Keratinocyte (primary cell): ENCODE measurements at places on chromosomes 5 and 9. TPM values are rescaled to one million over a fixed set of nuclear protein-coding genes. Genes with fewer than 3 reads are reported as not detected.

DNA sequence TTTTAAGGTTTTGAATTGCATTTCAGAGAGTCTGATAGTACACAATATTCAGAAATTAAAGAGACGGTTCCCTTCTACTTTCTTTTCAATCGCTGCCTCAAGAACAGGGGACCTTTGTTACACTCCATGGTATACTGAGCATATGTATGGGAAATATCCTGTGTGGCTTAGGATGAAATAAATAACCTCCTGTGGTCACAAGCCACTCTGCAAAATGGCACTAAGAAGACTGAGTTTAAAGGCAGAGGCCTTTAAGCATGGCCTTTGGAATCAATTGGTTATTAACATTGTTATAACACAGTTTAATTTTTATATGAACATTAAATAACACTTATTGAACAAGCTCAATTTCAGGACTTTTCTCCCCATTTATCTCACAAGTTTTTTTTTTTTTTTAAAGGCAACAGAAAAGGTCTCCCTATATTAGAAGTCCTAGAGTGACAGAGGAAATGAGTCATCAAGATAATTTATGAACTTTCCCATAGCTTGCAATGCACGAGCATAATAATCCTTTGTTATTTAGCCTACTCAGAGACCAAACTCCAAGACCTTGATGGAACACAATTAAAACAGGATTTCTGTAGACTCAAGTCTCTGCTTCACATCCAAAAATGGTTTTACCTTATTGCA is 341.9 kb downstream of the TMEM167A start:
- no peak for DNase-seq

FST gene
- polyA plus RNA-seq: 139 to 557 TPM (median 276 TPM) in 3 replicates

DNA sequence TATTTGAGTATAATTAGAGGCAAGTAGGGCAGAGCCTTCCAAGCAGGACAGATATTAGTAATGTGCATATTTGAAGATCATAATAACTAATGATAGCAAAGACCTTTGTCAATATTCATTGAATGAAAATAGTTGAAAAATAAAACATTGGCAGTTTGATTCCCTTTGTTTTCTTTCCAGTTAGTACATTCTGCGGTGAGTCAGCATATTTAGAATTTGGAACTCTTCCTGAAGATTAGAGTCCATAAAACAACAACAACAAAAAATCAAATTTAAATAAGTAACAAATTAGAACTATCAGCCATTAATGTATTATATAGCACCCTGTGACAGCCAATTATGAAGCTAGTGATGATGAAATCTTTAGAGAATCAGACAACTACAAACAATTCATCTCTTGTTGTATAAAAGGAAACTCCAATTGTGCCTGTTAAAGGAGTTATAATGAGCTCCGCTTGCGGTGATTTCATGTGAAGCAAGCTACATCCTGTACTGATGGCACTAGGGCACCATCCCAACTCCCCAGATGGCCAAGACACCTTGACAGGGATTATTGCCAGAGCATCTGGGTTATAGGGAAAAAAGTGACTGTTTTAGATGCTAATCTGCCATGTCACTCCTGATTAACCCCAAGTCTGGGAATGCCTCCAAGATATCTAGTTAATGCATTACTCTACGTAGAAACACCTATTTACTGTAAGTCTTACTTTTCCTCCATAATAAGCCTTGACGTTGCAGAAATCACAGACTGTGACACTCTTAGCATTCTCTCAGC is 6.8 kb downstream of the IFNA8 start:
- no peak for DNase-seq

DNA sequence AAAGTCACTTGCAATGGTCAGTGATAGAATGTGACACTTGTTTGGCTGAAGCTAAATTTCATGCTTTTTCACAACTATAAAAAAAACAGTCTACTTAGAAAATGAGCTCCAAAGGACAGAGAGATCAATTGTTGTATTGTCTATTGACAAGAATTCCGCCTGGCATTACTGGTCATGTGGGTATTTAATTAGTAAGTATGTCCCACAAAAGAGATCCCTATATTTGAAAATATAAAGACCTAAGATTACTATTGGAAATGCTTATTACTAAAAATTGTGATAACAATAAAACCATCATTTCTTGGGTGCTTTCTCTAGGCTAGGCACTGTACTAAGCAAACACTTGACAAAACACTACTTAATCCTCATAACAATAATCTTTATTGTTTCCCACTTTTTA is 745.2 kb upstream of the C9orf72 start:
- no peak for DNase-seq

CDKN2B-AS1 gene
- 0.61 to 1.4 TPM (median 1.1 TPM) in 3 replicates for polyA plus RNA-seq

DNA sequence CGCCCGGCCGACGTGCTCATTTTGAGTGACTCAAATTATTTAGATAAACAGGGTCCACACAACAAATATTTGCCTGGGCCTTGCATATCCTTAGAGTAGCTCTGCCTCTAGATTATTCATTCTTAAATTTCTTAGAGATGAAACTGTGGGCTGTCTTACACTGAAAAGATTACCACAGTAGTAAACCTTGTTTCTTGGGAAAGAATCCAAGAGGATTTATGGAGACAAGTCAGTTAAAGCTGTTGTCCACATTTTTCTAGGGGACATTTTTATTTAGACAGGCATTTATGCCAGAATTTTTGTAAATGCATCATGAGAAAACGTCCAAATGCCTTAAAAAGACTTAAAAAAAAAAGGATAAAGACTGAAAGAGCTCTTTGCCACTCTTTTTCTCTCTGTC is 32.6 kb upstream of the RANBP3L start:
- no peak for DNase-seq

- no peak for DNase-seq
Observed at GRCh38 chr5:61811052-61811451, 479.0 kb downstream of the ZSWIM6 start.

PCDHA10 gene
- polyA plus RNA-seq: 0.03 to 0.06 TPM (median 0.05 TPM) in 3 replicates

SURF6 gene
- polyA plus RNA-seq: 11.8 to 13.0 TPM (median 12.4 TPM) in 3 replicates

- DNase-seq: no peak
Observed at GRCh38 chr5:33438996-33439395, 1.8 kb upstream of the TARS1 start.

DNA sequence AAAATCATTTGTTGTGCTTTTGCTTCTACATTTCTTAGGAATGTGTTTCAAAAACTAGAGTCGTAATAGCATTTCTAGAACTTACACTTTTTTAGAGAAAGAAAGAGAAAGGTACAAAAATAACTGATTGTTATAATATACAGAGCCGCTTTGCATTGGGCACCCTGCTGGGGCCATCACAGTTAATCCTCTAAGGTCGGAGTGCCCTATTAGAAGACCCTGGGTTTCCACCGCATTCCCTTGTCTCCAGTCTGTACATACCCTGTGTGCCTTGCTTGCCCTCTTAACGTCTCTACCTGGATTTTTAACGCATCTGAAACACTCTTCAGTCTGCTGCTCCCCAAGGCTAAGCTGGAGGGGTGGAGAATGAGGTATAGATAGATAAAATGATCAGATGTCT is 1.3 kb downstream of the MARVELD2 start:
- DNase-seq: no peak

DNA sequence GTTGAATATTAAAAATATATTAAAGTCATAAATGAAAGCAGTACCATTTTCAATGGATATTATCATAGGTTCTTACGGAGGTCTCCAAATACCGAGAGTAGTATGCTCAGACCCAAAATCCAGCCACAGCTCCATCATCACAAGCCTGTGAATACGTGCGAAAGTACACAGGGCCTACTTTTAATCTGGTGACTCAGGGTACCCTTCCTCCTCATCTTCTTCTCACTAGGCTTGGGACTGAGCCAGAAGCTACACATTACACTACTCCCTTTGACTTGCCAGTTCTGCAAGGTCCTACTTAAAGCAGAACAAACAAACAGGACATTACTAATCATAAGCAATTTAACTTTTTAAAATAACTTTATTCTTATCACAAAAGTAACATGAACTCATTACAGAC is 7.6 kb upstream of the RIC1 start:
- no peak for DNase-seq

RNF183 gene
- 0.10 TPM in 1 of 3 replicates, not detected in the others for polyA plus RNA-seq

MAMDC2 gene
- 1.3 to 8.2 TPM (median 4.2 TPM) in 3 replicates for polyA plus RNA-seq

GRCh38 chr5:2757563-2758351 is 6.3 kb upstream of the IRX2 start:
- DNase-seq: peak; percentile 99

GRCh38 chr5:60651872-60652620 is 47.9 kb downstream of the DEPDC1B start:
- DNase-seq: no peak

LHX2 gene
- 0.07 TPM in 1 of 3 replicates, not detected in the others for polyA plus RNA-seq

DNA sequence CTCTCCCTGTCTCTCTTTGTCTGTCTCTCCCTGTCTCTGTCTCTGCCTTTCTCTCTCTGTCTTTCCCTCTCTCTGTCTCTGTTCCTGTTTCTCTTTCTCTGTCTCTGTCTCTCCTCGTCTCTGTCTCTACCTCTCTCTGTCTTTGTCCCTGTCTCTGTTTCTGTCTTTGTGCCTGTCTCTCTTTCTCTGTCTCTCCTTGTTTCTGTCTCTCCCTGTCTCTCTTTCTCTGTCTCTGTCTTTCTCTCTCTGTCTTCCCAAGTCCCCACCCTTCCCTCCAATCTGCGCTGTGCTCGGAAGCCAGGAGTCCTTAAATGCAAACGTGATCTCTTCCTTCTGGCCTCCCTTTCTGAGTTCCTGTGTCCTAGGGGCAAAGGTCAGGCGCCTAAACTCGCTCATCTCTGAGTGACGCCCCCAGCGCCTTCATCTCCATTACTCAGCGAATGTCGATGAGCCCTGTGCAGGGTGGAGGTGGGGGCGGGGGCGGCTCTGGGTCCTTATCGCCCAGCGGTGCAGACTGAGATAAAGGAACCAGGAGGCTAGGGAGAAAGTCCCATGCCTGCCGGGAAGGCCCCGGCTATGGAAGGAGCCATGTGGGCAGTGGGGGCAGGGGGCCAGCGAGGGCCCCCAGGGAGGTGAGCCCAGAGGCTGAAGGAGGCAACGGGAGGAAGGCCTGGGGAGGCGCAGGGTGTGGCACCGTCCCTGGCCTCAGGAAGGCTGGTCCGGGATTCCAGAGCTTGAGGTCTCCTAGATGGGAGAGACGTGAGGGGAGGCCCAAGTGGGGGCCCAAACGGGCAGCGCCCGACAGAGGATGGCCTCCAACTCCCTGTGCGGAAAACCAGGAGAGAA is 1.5 kb upstream of the SLC6A19 start:
- DNase-seq: no peak

DNA sequence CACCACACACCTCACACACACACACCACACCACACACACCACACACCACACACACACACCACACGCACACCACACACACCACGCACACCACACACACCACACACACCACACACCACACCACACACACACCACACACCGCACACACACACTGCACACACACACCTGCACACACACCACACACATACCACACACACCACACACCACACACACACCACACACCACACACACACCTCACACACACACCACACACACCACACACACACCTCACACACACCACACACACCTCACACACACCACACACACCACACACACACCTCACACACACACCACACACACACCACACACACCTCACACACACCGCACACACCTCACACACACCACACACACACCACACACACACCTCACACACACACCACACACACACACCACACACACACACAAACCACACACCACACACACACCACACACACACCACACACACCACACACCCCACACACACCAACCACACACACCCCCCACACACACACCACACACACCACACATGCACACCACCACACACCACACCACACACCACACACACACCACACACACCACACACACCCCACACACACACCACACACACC is 73.7 kb downstream of the ARHGEF37 start:
- no peak for DNase-seq
